ENCODE measurements at places on chromosomes 1 and 21.
A peak's percentile ranks its signal among the peaks of the same experiment; 100 is the strongest.

GRCh38 chr1:206982216-206982615 is 12.0 kb upstream of the FCAMR start:
- peak; percentile 42 for DNase-seq

DNA sequence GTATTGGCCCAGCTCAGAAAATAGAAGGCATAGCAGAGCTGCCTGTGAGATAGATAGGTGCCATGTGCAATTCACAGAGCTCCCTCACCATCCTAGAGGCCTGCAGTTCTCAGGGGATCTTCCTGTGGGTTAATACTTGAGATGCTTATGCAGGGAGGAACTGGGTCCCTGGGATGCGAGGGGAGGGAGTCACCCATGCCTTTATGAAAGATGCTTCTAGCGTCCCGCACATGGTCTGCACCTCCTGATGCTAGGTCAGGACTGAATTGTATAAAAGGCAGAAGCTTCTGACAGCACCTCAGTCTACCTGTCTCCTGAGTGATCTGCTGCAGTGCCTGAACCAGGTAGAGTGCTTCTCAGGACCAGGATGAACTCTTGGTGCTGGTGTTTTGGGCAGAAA is at the start of gene LCE5A:
LCE5A (plus strand) TSS at position 301 of the 400 bp plus-strand sequence. CDS start 732 bp downstream, outside the sequence.
- no peak for DNase-seq

DNA sequence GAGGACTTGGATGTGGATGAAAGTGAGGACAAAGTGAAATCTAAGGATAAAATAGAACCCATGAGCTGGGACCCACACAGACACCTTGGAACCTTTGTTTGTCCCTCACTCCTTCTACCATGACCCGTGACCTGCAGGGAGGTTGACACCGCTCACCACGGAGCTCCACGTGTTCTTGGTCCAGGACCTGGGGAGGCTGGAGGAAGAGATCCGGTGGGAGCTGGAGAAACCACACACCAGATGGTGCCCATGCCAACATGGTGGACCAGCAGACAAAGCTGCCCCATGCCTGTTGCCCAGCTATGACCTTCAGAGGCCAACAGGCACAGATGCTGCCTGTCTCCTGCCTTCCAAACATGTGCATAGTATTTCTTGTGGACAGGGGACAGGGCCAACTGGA is 721.9 kb downstream of the PTPRU start:
- no peak for DNase-seq

DNA sequence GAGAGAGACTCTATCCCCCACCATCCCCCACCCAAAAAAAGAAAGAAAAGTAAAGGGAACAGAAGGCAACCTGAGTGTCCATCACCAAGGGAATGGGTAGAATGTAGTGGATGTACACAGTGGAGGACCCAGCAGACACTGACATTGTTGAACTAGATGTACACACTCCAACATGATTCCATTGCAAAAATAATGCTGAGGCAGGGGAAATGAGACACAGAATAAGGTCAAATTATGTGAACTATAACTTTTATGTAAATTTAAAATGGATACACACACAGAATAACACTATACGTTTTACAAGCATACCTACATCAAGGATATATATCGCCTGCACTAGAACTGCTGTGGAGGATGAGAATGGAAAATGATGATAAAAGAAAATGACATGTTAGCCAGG is 34.8 kb downstream of the PTAFR start:
- DNase-seq: no peak

- no peak for DNase-seq
Observed at GRCh38 chr1:3714284-3714741, 37.9 kb upstream of the CCDC27 start.

GRCh38 chr1:21245688-21246229 is 44.5 kb downstream of the ECE1 start:
- DNase-seq: no peak

GRCh38 chr1:21931171-21932093 is 5.7 kb downstream of the HSPG2 start:
- DNase-seq: no peak

DNA sequence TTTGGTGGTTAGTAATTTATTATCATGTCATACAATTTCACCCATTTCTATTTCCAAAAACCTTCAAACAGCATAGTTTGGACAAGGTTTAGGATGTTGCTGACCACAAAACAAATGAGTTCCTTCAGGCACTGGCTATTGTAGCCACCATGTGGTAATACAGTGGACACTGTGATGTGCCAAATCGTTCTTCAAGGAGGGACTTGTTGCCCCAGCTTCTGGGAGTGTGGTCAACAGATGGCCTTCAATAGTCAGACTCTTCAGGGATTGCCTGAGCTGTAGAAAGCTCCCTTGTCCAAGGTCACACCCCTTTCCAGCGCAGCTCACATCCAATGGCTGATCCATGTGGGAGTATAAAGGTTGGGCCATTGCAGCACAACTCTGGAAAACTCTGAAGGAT is 2.6 kb downstream of the PDE4B start:
- DNase-seq: no peak

- peak; percentile 31 for DNase-seq
Observed at GRCh38 chr1:23577056-23578004, 18.0 kb upstream of the ID3 start.

Measured in stimulated activated CD4-positive, alpha-beta T cell treated with anti-CD3 and anti-CD28 coated beads, Interleukin-2, amount 100 ng/mL, for 48 hours (primary cell).